LHCN-M2 (cell line): ENCODE measurements at places on chromosomes 3 and 15. TPM values are rescaled to one million over a fixed set of nuclear protein-coding genes. Genes with fewer than 3 reads are reported as not detected.

Gene SYNPR
- total RNA-seq = not detected in 2 replicates

- no peak for DNase-seq
Measured at GRCh38 chr3:23644676-23645075, 161.1 kb upstream of the UBE2E1 start.

DNA sequence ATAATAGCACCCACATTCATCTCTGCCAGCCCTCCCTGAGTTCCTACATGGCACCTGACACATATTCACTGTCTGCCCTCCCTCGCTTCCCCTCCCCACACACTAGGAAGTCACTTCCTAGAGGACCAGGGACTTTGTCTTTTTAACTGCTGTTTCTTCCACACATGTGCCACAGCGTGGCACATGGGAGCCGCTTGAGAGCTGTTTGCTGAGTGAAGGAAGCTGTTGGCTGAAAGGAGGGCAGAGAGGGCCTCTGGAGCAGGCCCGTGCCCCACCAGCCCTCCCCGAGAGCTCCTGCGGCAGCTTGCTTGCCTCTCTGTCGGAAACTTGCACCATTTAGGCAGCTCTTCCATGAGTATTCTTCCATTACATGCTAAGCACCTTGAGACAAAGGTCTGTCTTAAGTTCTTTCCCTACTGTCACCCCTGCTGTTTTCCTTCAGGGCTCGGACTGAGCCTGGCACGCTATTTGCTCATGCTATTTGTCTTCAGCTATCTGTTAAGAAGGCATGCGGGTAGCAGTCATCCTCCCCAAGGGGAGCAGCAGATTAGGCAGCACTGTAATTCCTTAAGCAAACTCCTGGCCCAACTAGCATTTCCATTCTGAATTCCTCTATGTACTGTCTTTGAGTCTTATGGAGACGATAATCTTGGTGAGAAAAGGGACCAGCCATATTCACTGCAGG lies 72.2 kb downstream of the CACNA1D start:
- DNase-seq = no peak

- DNase-seq = no peak
Measured at GRCh38 chr3:42439261-42440115, 29.1 kb upstream of the LYZL4 start.

Gene KBTBD13
- total RNA-seq = not detected in 2 replicates

GRCh38 chr3:153848702-153849101 lies 272.5 kb upstream of the ARHGEF26 start:
- no peak for DNase-seq

GRCh38 chr3:162200836-162201235 lies 704.2 kb downstream of the OTOL1 start:
- DNase-seq = no peak
